ENCODE measurements at places on chromosomes 2 and 18.

DNA sequence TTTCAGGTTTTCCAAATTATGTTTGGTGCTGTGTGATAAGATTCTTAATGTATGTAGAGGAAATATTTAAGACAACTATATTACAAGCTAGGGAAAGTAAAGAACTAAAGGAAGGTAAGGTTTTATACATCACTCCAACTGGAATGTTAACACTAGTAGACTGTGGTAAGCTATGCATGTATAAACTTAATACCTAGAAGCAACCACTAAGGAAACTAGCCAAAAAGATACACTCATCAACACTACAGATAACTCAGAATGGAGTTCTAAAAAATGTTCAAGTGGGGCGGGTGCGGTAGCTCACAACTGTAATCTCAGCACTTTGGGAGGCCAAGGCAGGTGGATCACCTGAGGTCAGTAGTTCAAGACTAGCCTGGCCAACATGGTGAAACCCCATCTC is 37.8 kb upstream of the MALL start:
- H3K27me3 ChIP-seq, result no peaks in the 10 kb centered on the region
- no peak overlapping the region for H3K4me3 ChIP-seq
- no peak for DNase-seq
- no peak overlapping the region for H3K27ac ChIP-seq

DNA sequence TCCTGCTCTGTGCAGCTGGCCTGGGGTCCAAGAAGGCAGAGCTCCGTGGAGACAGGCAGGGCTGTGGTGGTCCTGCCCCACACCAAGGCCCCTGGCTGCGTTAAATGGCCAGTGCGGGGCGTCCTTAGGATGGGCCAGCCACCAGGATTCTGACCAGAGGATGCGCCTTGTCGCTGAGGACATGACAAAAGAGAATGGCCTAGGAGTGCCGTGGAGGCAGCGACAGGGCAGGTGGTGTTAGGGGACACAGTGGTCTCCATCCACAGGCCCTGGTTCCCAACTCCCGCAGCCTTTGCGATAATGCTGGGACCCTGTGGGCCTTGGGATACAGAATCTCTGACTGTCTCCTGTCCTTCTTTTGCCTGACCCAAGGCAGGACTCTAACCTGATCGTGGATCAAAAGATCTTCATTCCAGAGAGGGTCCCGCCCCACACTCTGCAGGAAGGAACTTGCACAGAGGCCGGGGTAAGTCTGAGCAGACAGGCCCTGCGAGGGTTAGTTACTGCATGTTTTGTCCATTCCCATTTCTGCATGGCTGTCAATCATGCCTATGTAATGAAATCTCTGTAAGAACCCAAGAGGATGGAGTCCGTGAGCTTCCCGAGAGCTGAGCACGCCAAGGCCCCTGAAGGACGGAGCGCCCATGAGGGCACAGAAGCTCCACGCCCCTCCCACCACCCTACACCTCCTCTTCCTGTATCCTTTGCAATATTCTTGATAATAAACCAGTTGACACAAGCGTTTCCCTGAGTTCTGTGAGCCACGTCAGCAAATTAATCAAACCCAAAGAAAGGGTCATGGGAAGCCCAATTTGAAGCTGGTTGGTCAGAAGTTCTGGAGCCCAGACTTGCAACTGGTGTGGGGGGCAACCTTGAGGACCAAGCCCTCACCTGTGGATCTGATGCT is 251.5 kb upstream of the SALL3 start:
- no peak overlapping the region for H3K27ac ChIP-seq
- no peaks in the 10 kb centered on the region for H3K36me3 ChIP-seq
- peak; percentile 63 for DNase-seq
- no peak overlapping the region for H3K4me3 ChIP-seq
- H3K4me1 ChIP-seq, result no peaks in the 10 kb centered on the region

DNA sequence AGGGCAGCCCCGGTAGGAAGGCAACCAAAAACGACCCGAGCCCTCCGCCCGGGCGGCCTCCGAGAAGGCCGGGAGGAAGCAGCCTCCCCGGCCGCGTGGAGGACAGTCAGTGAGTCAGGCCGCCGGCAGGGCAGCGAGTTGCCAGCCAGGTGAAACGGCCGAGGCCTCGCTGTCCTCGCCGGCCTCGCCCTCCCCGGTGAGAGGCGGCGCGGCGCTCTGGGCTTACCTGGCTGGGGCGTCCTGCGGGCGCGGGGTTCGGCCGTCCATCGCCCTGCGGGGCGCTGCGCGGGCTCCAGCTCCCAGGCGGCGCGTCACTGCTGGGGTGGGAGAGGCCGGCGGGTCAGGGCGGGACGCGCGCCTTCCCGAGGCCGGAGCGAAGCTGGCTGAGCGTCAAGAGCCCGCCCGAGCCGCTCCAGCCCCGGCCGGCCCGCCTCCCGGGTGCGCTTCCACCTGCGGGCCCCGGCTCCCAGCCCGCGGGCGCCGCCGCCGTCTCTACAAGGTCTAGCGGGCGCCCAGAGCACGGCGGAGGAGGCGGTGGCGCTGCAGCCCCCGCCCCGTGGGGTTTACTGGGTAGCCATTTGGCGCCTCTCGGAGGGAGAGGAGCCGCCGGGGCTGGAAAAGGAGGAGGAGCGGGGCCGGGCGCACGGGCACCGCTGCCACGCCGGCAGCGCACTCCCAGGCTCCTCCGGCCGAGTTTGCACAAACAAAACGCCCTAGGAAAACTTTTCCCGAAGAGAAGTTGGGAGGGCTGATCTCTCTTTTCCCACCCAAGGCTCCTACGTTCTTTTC is 499 bp downstream of the COBLL1 start:
- H3K36me3 ChIP-seq, result no peaks in the 10 kb centered on the region
- H3K4me3 ChIP-seq, result peak overlapping the region; percentile 94
- peaks cover 24% of the 10 kb centered on the region for H3K4me1 ChIP-seq
- DNase-seq, result peak; percentile 80
- peak overlapping the region; percentile 95 for H3K27ac ChIP-seq

DNA sequence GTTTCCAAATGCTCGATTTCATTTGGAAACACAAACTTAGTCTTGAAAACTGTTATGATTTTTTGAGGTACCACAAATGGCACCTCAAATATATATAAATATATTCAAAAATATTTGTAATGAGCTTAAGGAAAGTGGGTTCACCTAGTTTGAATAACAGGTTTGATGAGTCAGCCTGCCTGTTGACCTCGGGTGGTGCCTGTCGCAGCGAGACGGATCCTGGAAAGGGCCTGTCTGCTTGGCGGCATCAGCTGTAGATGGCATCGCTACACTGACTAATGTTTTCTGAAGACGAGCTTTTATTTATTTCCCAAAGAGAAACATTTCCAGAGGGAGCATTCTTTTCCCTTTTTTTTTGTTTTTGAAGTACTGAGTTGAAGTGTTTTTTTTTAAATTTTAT is 6.9 kb downstream of the ALLC start:
- H3K4me1 ChIP-seq, result peaks cover 3% of the 10 kb centered on the region
- no peak overlapping the region for H3K27ac ChIP-seq
- H3K36me3 ChIP-seq, result no peaks in the 10 kb centered on the region
- peak; percentile 15 for DNase-seq
- no peaks in the 10 kb centered on the region for H3K27me3 ChIP-seq

DNA sequence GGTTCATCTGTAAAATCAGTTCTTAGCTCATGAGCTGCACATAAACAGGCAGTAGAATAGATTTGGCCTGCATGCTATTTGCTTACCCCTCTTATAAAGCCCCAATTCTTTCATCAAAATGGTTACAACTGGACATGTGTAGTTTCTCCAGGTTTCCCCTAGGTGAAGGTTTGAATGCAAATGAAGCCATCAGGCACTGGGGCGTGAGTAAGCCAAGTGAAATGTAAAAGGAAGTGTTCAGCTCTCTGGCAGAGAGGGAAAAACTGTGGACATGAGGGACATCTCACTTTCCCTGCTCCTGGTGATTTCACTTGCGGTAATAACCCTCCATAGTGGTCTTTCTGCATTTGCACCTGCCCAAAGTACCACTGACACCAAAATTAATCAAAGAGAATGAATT is 1402.3 kb upstream of the LRRTM1 start:
- H3K36me3 ChIP-seq, result no peaks in the 10 kb centered on the region
- no peaks in the 10 kb centered on the region for H3K27me3 ChIP-seq
- no peak overlapping the region for H3K4me3 ChIP-seq
- H3K4me1 ChIP-seq, result no peaks in the 10 kb centered on the region

- H3K4me3 ChIP-seq, result no peak overlapping the region
- no peaks in the 10 kb centered on the region for H3K4me1 ChIP-seq
- H3K36me3 ChIP-seq, result no peaks in the 10 kb centered on the region
- H3K27me3 ChIP-seq, result peaks cover 3% of the 10 kb centered on the region
- no peak overlapping the region for H3K27ac ChIP-seq
Measured at GRCh38 chr2:159982270-159982669, 80.1 kb downstream of the PLA2R1 start.

DNA sequence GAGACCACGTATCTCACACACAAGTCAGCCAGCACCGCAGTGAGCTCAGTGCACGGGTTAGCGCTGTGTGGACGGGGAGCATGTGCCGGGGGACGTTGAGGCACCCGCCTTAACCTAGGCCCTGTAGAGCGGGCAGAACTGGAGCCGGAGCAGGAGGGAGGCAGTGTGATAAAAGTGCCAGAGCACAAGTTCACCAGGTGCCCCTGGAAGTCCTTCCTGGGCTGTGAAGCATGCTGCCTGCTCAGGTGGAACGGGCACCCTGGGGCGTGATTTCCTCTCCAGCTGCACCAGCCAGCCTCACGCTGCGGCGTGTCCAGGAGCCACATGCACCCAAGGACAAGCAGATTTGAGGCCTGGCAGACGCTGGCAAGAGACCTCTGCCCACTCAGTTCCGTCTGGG is 50.3 kb downstream of the ITGB1BP1 start:
- no peaks in the 10 kb centered on the region for H3K27me3 ChIP-seq
- peaks cover 10% of the 10 kb centered on the region for H3K4me1 ChIP-seq
- H3K4me3 ChIP-seq, result no peak overlapping the region
- no peak overlapping the region for H3K27ac ChIP-seq

GRCh38 chr2:206526416-206526815 is 83.1 kb downstream of the ADAM23 start:
- H3K4me3 ChIP-seq, result no peak overlapping the region
- H3K27ac ChIP-seq, result no peak overlapping the region
- no peaks in the 10 kb centered on the region for H3K36me3 ChIP-seq
- no peak for DNase-seq

GRCh38 chr2:160156100-160156499 is 44.0 kb downstream of the ITGB6 start:
- peaks cover 18% of the 10 kb centered on the region for H3K27me3 ChIP-seq
- peaks cover 14% of the 10 kb centered on the region for H3K4me1 ChIP-seq
- H3K27ac ChIP-seq, result no peak overlapping the region
- no peak for DNase-seq
- no peak overlapping the region for H3K4me3 ChIP-seq

Measured in type B pancreatic cell (in vitro differentiated cells).